Fibroblast of gingiva (primary cell): ENCODE measurements at places on chromosomes 7 and 10.

- DNase-seq: no peak
Observed at GRCh38 chr7:19663816-19664462, 44.9 kb downstream of the POLR1F start.

- DNase-seq: no peak
Observed at GRCh38 chr10:104937567-104937966, 296.5 kb downstream of the SORCS3 start.

DNA sequence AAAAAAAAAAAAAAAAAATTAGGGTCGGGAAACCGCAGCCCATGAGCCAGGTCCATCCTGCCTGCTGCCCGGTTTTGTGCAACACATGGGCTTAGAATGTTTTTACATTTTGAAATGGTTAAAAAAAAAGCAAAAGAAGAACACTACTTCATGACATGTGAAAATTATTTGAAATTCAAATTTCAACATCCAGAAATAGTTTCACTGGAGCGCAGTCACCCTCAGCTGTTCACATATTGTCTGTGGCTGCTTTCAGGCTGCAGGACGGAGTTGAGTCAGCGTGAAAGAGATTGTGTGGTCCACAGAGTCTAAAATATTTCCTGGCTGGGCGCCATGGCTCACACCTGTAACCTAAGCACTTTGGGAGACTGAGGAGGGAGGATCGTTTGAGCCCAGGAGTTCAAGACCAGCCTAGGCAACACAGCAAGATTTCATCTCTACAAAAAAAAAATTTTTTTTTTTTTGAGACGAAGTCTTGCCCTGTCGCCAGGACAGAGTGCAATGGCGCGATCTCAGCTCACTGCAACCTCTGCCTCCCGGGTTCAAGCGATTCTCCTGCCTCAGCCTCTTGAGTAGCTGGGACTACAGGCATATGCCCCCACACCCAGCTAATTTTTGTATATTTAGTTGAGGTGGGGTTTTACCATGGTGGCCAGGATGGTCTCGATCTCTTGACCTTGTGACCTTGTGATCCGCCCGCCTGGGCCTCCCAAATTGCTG lies 63.9 kb upstream of the ECHDC3 start:
- peak; percentile 73 for DNase-seq

- DNase-seq: no peak
Observed at GRCh38 chr7:136070736-136071505, 93.8 kb upstream of the MTPN start.

GRCh38 chr7:78333530-78334425 lies 535.2 kb downstream of the PHTF2 start:
- DNase-seq: no peak

- no peak for DNase-seq
Observed at GRCh38 chr10:93178226-93178625, 104.5 kb downstream of the CYP26A1 start.

GRCh38 chr10:34092891-34093290 lies 722.2 kb downstream of the PARD3 start:
- no peak for DNase-seq

DNA sequence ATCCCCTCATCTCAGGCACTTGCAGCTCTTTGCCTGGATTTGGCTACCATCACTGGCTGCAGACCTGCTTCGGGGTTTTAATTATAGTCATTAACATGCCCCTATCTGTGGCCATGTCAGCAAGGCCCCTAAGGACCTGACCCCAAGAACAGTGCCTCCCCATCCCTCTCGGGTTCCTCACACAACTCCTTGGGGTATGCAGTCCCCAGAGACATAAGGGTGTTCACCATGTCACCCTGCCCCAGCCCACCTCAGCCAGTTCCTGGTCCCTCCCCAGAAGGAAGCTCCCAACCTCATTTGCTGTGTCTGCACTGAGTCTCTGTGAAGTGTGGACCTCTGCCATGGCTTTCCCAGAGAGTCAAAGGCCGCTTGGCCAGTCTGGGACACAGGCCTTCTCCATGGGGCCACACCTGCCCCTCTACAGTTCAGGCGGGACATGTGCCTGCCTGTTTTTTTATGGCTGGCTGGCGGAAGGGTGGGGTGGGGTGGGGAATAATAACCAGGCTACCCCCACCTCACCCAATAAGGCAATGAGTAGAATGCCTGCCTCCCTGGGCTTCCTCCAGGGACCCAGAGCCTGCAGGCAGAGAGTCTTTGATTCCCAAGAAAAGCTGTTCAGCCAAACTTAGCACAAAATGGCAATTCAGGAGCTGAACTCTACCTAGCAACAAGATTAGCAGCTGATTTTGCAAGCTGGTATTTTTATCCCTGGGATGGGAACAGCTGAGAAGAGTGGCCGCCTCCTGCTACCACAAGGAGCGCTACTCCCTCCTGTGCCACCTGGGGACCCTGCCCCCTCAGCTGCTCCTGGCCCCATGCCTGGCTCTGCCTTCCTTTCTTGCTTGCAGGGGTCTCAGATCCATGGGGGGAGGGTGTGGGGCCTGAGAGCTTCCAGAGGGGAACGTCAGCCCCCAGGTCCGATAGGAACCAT lies 23.7 kb upstream of the CAMK2B start:
- DNase-seq: no peak

- peak; percentile 44 for DNase-seq
Observed at GRCh38 chr7:45917658-45918057, 3.4 kb downstream of the IGFBP3 start.

DNA sequence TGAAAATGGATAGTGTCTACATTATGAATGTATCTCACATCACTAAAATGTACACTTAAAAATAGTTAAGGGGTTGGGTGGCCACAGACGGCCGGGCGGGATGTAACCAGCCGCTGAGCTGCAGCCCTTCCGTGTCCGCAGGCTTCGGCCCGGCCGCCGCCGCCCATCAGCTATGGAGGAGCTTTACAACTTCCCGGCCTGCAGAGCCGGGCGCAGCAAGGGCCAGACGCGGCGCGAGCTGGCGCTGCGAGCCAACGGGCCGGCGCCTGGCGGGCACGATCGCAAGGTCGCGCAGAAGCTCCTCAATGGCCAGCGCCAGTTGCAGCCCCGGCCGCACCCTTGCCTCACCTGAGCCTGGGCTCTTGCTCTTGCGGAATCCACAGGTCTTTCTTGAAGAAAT lies 69.1 kb downstream of the KMT2C start:
- DNase-seq: no peak

DNA sequence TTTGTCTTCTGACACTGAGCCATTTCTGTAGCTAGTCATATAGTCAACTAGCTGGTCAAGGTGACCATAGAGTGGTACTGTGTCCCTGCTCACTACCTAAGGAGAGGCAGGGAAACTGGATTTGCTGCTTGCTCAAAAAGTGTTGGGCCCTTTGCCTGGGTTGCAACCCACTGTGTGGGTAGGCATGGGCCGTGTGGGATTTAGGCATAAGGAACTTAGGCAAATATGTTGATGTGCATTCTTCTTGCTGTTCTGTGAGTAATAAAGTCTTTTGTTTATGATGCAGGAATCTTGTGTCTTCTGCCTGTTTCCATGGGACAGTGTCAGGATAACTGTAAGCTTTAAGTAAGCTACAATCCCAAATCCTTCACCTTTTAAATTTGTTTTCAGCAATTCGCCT lies 23.1 kb upstream of the TCTN3 start:
- DNase-seq: no peak

GRCh38 chr7:26587536-26587935 lies 276.9 kb downstream of the SKAP2 start:
- no peak for DNase-seq

GRCh38 chr7:141954334-141954733 lies 7.6 kb upstream of the CLEC5A start:
- no peak for DNase-seq

- peak; percentile 28 for DNase-seq
Observed at GRCh38 chr7:111532625-111533024, 29.7 kb downstream of the IMMP2L start.

DNA sequence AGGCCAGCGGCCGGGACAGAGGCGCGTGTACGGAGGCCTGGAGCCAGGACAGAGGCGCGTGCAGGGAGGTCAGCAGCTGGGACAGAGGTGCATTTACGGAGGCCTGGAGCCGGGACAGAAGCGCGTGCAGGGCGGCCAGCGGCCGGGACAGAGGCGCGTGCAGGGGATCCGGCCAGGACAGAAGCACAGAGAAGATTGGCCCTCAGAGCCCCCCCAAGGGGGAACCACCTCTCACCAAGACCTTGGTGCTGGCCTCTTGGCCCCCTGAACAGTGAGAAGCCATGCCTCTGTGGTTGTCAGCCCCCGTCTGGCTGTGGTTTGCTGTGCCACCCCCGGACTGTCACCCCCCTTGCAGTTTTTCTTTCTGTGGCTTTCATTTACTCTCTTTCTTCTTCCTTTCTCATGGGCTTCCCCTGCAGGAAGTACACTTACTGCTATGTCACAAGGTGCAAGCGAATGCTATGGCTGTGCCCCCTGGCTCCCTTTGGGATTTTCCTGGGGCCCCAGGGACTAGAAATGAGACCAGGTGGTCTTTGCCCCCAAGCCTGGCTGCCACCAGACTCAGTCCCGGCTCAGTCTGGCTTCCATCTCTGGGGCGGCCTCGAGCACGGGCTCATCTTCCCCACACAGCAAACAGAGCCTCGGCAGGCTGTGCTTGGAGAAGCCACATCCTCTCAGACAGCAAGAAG lies 41.1 kb downstream of the INSIG1 start:
- no peak for DNase-seq

DNA sequence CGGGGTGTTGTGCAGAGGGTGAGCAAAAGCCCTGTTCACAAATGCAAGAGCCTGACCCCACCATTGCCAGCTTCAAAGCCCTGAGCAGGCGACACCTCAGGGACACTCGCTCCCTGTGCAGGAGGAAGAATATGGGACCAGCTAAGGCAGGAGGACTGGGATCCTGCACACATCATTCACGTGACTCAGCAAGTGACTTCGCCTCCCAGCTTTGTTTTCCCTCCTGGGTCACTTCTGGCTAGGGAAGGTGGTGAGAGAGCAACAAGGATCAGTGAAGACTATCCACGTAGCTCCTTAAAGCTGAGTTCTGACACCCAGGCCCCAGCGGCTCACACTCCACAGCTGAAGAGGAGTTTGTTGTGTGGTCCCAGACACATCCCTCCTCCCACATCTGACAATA lies 164.3 kb downstream of the FGFR2 start:
- DNase-seq: no peak

DNA sequence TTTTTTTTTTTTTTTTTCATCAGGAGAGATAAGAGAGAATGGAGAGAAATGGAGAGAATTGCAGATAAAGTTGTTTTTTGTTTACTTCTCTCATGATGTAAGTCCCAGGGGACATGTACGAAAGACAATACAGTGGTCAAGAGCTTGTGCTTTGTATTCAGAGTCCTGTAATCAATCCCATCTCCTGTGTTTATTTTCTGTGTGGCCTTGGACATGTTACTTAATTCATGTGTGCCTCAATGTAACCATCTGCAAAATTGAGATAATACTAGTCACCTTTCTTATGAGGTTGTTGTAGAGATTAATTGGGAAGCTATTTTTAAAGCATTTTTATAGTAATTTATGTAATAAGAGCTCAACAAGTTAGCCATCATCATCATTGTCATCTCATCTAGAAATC lies 117.5 kb downstream of the CDK14 start:
- DNase-seq: peak; percentile 13

- no peak for DNase-seq
Observed at GRCh38 chr7:82258181-82258580, 185.4 kb downstream of the CACNA2D1 start.

GRCh38 chr10:48431871-48432270 lies 125.4 kb downstream of the MAPK8 start:
- DNase-seq: no peak

- no peak for DNase-seq
Observed at GRCh38 chr7:94779861-94780260, 123.9 kb upstream of the SGCE start.

DNA sequence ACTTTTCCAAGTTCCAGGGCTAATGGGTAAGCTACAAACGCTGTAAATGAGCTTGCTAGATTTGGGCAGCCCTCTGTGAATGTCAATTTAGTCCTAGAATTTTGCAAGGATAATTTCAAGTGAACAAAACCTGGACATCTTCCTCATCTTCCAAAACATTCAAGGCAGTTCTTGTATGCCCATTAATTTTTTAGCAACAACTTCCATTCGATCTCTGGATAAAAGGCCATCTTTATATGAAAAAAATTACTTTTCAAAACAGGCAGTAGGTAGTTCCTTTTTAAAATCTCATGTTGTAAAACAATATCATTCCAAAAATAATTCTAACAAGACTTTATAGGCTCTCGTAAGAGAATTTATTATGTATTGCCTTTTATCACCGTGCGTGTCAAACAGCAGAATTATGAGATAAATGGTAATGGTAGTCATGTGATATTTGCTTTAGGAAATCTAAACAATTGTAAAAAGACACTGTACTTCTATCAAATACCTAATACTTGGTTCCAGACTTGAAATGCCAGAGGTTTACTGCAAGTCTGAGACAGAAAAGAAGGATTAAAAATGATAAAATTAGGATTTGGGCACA lies 143.7 kb upstream of the NRP1 start:
- DNase-seq: no peak

GRCh38 chr10:19929506-19930140 lies 113.4 kb downstream of the PLXDC2 start:
- peak; percentile 58 for DNase-seq

DNA sequence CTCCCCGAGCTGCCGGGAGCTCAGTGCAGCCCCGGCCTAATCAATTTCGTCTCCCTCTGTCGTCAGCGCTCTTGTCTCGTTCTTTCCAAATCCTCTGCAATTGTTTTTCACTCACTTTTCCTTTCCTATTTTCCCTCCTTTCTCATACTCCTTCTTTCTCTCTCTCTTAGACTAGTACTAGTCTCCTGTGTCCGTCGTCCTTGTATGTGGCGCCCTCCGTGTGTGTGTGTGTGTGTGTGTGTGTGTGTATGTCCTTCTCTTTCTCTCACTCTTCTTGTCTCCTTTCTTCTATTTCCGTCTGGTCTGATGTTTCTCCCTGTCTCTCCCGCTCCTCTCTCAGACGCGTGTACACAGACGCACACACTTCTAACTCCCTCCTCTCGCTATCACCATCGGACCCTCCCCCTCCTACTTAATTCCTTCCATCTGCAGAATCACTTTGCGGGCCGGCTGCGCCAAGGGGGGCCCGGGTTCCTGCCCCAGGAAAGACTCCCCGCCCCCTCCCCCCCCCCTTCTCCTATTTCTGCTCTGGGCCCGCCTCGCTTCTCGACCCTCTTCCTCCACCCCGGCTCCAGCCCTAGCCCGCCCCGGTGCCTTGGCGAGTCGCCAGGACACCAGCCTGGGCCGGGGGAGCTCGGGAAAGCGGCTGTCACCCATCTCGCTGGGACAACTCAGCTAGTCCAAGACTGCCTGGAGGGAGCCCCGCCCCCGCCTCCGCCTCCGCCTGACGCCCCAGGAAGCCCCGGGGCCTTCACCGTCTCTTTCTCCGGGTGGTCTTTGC lies 743 bp upstream of the ZCCHC24 start:
- no peak for DNase-seq

GRCh38 chr7:5596046-5596895 lies 172.6 kb upstream of the TNRC18 start:
- DNase-seq: peak; percentile 91

DNA sequence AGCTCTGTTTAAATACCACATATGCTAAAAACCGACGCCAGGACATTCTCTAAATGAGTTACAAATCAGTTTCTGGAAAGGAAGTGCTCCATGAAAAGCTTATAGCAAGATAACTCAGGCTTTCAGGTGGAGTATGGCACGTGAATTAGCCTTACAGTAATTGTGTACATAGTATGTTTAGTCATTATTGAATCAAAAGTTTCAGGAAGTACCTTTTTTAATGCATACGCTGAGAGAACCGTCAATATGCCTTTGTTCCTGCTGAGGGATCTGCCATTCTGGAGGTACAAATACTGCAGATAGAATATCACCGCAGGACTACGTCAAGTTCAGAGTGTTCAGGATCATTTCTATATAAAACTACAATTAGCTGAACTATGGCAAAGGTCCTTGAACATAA lies 45.7 kb downstream of the ANKMY2 start:
- no peak for DNase-seq
